ENCODE measurements at places on chromosomes 12 and 14.

DNA sequence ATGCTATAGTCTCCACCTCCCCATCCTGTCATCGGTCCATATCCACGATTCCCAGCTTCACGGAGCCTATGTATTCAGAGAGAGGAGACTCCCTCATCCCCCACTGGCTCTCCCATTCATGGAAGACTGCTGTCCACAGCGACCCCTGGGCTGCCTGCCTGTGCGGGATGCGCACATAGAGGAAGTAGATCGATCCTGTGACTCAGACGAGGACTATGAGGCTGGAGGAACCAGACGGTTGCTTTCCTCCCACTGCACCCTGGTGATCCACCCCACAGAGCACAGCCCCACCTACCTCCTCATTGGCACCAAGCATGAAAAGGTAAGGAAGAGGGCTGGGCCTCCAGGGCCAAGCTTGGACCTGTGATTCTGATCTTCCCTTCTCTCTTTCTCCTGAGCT is 24.4 kb downstream of the PIGH start:
- DNase-seq = peak; percentile 74

DNA sequence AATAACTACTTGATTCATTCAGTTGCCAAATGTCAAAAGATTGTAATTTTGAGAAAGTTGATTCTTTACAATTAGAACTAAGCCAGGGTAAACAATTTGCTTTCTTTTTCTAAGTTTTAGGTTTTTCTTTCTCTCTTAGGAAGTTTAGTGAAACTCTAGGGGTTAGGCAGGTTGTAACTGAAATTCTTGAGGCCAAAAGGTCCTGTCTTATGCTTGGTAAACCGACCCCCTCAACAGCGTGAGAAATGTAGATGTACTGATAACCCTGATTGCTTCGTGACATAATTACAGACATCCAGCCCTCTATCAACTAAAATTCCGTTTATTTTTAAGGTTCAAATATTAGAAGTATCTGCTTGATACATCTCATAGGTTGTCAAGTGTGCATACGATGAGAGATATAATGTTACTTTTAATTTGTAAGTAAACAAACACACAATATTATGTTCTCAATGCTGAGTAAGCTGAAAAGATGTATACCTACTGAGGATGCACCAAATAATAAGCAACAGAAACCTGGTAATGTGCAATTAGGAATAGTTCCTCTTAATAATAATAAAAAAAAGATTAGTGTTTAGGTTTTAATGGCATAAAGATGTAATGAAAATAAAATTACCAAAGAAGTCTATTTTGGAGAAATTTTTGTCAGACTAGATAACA is 7.2 kb downstream of the FUT8 start:
- DNase-seq = no peak

- DNase-seq = no peak
These were observed 1.5 kb downstream of the KRT75 start for GRCh38 chr12:52432559-52433207.

DNA sequence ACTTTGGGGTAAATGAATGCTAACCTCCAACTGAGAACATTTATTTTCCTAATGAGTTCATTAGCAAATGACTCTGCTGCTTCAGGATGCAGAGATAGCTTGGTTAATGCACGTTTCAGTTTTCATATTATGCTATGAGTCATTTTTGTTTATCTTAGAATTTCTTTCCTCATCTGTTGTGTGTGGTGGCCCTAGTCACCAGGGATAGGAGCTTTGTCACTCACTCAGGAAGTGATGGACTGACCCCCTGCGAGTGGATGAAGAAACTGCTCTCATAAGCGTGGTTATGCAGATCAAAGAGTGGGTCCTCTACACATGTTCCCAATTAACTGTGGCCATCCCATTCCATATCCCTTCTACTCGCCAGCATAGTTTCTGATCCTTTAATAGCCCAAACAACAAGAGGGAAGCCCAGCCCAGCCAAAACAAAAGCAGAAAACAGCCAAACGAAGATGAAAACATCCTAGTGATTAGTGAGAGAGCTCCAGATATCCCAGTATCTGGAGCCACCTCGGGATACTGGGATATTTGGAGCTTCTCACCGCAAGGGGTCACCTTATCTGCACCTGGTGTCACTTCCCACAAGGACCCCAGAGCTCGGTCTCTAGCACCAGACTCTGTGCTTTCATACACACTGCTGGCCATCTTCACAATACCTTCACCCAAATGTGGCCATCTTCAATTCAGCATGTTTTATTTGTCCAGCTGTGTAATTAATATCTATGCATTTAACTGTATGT is 8.6 kb downstream of the TC2N start:
- DNase-seq = peak; percentile 74

GRCh38 chr12:97168804-97169203 is 261.7 kb downstream of the NEDD1 start:
- no peak for DNase-seq

GRCh38 chr14:65035049-65035448 is 48.4 kb downstream of the FNTB start:
- no peak for DNase-seq

DNA sequence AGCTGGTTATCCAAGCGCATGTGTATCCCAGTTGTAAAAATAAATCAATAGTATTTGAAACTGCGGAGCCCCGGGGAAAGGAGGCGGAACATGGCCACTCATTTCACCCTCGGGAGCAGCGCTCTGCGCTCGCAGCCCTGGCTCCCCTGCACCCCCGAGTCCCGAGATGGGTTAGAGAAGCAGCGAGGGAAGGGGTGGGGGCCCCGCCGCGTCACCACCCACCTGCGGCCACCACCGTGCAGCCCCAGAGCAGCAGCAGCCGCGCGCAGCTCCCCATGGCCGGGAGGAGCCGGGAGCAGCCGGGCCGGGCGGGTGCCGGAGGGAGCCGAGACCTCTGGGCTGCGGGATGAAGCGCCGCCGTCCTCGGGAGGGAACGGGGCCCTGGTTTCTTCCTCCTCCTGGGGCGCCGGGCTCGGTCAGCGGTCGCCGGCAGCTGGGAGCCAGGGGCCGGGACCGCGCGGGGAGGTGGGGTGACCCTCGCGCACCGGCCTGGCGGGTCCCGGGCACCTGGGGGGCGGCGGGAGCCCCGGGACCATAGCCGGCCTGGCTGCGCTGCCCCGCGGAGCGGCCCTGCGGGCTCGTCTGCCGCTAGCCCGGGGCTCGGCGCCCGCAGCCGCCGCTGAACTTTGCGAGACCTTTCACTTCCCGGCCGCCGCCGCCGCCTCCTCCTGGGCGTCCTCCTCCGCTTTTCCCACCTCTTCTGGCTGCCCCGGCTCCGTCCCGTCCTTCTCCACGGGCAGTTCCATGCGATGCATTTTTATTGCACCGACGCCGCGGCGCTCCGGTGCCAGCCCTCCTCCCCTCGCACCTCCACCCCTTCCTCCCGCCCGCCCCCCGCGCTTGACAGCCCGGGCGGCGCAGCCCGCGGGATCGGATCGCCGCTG is at the start of gene NTN4:
NTN4 (minus strand) TSS at position 732 of the 884 bp plus-strand sequence; CDS start at position 277, 455 bp downstream.
- peak; percentile 36 for DNase-seq

- DNase-seq = no peak
These were observed 99.0 kb upstream of the SSTR1 start for GRCh38 chr14:38108681-38109080.

DNA sequence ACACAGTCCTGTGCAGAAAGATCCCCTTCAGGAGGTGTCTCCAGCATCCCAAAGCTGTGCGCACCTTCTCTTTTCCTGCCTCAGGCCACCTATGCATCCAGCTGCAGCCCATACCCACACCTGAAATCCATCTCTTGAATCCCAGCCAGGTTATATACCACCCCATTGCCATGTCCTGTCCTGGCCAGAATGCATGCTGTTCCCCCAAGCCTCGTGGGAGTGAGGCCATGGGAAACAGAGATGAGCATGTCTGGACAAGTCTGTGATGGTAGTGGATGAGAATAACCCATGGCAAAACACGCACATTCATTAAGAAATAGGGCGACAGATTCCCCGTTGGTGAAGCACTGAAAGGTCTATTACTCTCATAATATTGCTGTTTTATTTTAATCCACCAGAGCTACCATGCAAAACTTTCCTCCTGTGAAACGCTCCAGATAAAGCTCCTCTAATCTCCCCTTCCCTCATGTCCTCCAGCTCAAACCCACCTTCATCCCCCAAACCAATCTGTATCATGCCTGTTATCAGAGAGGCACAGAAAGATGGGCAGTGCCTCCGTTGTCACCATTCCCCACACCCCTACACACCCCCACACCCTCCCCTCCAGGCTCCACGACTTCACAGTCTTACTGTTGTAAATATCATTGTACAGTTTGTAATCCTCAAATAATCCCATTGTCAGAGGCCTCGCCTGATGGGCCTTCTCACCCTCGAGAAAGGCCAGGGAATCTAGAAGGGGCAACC is 97.5 kb upstream of the FKBP4 start:
- no peak for DNase-seq

DNA sequence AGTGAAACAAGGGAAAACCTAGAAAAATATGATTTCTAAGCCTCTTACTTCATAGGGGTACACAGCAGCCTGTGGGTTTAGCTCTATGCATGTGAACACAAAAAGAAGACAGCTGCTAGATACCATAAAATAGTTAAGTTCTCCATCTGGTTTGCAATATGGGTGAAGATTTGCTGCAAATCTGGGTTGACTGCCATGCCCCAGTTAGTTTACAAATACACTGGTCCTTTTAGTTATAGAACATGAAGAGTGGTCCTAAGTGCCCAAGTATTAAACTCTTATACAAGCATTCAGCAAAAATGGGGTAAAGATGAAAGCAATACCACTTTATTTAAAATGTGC is 176.1 kb downstream of the AEBP2 start:
- DNase-seq = no peak

GRCh38 chr12:116142936-116143898 is 134.3 kb downstream of the MED13L start:
- DNase-seq = peak; percentile 83

DNA sequence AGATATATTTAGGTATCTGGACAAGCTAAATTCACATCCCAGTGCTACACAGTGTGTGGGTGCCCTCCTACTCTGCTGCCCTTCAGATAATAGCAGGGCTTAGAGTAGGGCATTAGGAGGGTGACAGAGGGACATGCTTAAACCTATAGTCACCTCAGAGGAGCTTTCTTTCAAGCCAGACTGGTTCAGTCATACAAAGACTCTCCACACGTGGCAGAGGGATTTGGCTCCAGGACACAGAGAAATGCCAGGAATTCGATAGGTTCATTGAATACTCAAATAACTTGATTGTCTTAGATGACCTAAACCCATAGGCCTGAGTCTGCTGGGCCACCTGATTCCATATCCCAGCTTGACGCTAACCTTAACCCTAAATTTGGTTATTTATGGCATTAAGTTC is 163.5 kb downstream of the TPH2 start:
- no peak for DNase-seq

DNA sequence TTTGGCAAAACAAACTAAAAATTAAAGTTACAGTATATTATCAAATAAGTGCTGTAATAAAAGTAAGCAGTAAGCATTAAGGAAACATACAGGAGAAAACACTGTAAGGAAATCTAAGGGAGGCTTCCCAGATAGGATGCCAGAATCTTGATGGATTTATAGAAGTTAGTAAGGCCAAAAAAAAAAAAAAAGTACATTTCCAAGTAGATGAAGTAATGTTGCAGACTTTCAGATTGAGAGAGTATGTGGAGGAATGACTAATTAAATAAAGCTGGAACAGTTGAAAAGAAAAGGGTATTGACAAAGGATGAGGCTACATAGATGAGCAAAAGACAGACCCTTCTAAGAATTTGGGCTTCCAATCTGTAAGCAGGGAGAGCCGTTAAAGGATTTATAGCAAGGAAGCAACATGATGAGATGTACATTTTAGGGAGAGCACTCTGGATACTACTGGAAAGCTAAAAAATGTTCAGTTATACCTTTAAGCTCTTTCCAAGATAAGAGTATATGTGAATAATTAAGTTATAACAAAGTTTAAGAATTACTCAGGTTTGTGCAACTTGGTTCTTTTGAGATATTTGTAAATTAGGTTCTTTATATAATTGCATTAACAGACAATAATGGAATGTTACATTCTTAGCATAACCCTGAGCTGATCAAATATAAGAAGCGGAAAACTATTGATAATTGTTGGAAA is 87.5 kb upstream of the MON2 start:
- DNase-seq = no peak

DNA sequence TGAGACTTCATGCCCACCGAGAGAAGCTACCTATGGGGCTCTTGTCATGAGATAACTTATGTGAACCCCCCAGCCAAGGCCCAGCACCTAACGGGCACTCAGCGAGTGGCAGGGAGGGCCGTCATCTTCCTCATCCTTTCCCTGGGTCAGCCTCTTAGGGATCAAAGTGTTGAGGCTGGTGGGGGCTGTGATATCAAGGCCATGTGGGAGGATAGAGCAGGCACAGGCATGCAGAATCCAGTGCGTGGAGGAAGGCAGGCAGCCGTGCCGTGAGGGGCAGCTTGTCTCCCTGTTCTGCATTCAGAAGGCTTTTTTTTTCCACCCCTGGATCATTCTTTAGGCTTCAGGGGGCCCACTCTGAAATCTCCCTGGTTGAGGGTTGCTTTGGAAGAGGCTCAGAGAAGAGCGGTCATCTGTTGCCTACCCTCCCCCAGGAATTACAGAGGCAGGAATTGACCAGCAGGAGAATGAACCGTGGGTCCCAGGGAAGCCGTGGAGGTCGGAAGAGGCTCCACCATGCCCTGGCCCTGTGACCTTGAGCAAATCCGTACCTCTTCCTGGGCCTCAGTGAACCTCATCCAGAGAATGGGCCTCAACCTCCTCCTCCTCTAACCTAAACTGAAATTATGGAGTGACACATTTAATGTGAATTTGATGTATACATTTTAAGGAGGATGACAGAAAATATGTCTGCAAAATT is 62.8 kb downstream of the BEGAIN start:
- no peak for DNase-seq

GRCh38 chr14:76760331-76761135 is 735 bp upstream of the VASH1 start:
- no peak for DNase-seq

DNA sequence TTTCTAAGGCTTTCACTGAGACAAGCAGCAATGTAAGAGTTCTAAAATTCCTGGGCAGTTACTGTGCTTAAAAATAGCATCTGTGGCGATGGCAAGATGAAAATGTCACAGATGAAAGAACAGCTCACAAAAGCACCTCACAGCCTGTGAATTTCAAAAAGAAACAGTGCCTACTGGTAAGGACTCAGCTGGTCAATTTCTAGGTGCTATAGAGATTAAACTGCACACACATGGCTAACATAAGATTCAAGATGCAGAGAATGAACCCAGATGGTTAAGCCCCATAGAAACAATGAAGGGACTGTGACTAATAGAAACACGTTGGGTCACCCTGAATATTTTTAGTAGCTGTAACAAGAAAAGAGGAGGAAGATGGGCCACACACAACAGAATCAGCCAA is 12.0 kb upstream of the IL26 start:
- DNase-seq = no peak

- no peak for DNase-seq
These were observed 345.2 kb upstream of the KITLG start for GRCh38 chr12:88925454-88925853.

DNA sequence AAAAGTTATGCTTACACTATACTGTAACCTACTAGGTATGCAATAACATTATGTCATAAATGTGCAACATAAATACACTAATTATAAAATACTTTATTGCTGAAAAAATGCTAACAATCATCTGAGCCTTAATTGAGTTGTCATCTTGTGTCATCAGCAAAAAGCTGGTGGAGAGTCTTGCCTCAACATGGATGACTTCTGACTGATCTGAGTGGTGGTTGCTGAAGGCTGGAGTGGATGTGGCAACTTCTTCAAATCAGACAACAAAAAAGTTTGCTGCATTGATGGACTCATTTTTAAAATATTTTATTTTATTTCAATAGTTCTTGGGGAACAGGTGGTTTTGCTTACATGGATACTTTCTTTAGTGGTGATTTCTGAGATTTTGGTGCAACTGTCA is 93.9 kb upstream of the AMN1 start:
- DNase-seq = peak; percentile 24
